NB4 (cell line): ENCODE measurements at places on chromosomes 5 and 9.

- DNase-seq = no peak
These were observed 1.9 kb downstream of the DAPK1 start for GRCh38 chr9:87499424-87500017.

DNA sequence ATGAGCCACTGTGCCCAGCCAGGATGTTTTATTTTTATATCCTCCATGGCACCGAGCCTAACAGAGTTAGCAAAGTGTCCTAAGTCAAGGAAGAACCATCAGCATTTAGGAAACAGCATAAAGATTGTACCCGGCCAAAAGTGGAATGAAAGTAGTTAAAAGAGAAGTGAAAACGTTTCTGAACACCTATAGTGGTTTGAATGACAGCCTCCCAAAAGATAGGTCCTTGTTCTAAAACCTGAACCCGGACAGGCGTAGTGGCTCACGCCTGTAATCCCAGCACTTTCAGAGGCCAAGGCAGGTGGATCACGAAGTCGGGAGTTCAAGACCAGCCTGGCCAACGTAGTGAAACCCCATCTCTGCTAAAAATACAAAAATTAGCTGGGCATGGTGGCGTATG lies 37.4 kb downstream of the ZFAND5 start:
- no peak for DNase-seq

DNA sequence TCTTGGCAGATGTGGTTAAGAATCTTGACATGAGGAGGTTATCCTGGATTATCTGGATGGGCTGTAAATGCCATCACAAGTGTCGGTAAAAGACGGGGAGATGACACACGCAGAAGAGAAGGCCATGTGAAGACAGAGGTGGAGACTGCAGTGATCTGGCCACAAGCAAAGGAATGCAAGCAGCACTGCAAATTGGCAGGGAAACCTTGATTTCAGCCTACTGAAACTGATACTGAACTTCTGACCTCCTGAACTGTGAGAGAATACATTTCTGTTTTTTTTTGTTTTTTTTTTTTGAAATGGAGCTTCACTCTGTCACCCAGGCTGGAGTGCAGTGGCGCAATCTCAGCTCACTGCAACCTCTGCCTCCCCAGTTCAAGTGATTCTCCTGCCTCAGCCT lies 92.4 kb upstream of the NFIL3 start:
- no peak for DNase-seq

DNA sequence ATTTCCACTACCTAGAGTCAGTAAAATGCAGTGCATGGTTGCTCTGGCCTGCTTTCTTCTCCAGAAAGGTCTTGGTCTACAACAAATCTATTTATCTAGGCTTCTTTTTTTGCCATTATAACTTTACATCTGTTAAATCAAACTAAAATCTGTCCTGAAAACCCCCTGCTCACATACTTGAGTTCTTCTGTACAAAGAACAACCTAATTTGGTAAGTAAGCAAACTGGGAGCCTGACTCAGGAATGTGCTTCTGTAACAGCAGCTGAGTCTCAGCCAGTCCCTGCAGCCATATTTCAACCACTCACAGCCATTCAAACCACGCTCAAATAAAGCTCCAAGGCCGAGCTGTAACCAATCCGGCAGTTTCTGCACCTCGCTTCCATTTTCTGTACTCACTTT lies 95.8 kb downstream of the PLPP1 start:
- no peak for DNase-seq

- DNase-seq = peak; percentile 26
These were observed 56.9 kb downstream of the ASS1 start for GRCh38 chr9:130501639-130502038.

DNA sequence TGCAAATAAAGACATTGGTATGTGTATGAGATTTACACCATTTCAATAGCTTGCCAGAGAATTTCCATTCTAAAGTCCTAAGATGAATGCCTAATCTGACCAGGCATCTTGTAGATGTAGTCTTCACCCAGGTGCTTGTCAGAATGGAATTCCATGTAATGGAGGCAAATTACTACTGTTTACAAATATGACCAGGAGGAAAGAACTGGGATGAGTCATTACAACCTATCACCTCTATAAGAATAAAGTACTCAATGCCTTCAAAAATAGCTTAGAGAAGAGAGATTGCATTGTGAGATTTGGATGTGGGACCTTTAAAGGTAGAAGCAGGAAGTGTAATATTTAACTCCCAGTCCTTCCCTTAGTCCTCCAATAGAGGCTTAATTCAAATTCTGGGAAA lies 507.0 kb upstream of the PTGER4 start:
- DNase-seq = no peak

- DNase-seq = peak; percentile 77
These were observed 2.0 kb downstream of the AK3 start for GRCh38 chr9:4738866-4739586.

- DNase-seq = peak; percentile 92
These were observed 46.7 kb downstream of the ROR2 start for GRCh38 chr9:91903126-91903911.

GRCh38 chr5:133662578-133662977 lies 50.2 kb upstream of the FSTL4 start:
- DNase-seq = no peak

GRCh38 chr5:164000241-164000640 lies 494.8 kb downstream of the MAT2B start:
- peak; percentile 12 for DNase-seq

DNA sequence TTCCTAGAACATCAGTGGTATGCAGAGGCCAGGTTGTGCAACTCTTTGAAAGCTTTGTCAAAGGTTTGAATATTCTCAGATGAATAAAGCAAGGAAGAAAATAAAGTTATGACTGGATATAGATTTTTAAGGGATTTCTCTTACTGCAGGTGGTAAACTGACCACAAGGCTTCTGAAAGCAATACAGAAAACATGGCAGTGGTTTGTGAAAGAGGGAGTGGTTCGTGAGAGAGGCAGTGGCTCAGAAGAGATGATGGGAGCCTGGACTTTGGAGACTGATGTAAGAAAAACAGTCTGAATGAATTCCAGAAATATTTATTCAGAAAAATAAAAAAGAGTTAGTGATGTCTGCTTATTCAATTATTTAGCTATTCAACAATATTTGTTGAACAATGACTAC lies 380.4 kb upstream of the CTNND2 start:
- DNase-seq = no peak
